ENCODE measurements at places on chromosomes 13 and 19.
A peak's percentile ranks its signal among the peaks of the same experiment; 100 is the strongest.

DNA sequence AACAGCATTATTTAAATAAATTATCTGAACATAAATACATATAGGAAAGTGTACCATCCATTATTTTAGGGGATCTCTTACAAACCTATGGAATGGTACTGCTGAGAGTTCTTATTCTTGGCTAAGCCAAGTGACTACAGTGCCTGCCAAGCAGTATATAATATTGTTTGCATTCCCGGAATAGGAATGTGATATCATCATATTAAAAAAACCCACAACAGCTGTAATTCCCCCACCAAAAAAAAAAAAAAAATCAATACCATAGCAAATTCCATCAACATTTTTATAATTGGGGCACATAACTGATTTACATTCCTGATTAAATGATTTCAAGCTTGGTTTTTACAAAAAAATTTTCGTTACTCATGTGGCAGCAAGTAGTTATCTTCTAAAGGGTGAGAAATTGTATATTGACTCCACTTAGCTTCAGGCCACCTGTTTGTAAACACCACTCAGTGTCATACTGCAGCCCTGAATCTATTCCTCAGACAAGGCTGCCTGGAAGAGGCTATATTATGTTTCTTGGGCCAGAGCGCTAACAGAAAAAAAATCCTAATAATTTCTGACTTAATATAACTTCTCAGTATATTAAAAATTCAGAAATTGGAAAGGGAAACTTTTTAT is 278.1 kb downstream of the DNAJC15 start:
- no peak for DNase-seq

DNA sequence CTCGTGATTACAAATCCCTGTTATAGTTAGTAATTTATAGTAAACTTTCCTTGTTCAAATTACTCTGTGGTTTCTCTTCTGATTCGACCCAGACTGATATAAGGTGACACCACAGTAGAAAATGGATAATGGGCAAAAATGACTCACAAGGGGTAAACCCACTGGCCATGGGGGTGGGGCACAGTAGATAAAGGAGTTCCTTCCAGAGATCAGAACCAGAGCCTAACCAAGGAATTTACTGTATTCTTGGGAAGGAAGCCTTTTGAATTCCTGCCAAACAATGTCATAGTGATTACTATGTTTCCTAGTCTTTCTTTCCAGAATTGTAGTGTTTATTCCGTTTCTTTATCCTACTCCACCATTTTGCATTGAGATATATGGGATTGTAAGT is 21.9 kb downstream of the MIR17HG start:
- DNase-seq = no peak

DNA sequence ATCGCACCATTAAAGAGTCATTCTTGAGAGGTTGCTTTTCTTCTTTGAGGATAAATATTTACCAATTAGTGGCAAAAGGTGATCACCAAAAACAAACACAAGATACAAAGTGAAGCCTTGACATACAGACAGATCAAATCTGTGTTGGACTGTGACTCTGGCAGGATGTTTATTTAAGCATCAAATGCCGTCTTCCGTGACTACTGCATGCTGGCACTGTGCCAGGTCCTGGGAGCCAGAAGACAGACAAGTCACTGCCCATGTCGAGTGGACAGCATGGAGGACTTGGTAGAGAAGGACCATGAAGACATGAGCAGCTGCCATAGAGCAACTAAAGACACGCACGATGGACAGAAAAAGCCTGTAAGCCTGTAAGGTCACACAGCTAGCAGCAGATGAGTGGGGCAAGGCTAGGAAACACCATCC is 92.8 kb upstream of the FARP1 start:
- no peak for DNase-seq

- no peak for DNase-seq
Observed at GRCh38 chr19:49727217-49728030, 35.7 kb downstream of the TSKS start.

- no peak for DNase-seq
Observed at GRCh38 chr19:19475015-19475765, 40.2 kb downstream of the TSSK6 start.

DNA sequence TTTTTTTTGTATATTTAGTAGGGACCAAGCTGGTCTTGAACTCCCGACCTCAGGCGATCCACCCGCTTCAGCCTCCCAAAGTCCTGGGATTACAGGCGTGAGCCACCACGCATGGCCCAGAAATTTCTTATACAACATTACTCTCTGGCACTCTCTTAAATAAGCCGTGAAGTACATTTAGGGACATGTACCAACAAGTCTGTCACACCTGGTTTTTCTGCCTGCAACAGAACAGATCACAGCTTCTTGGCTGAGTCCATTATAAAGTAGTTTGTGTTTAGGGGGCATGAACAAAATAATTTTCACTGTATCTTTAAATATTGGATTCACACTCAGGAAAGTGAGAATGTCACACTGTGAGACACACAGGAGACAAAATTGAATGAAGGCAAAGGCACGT is 1567.3 kb downstream of the SLITRK5 start:
- no peak for DNase-seq

DNA sequence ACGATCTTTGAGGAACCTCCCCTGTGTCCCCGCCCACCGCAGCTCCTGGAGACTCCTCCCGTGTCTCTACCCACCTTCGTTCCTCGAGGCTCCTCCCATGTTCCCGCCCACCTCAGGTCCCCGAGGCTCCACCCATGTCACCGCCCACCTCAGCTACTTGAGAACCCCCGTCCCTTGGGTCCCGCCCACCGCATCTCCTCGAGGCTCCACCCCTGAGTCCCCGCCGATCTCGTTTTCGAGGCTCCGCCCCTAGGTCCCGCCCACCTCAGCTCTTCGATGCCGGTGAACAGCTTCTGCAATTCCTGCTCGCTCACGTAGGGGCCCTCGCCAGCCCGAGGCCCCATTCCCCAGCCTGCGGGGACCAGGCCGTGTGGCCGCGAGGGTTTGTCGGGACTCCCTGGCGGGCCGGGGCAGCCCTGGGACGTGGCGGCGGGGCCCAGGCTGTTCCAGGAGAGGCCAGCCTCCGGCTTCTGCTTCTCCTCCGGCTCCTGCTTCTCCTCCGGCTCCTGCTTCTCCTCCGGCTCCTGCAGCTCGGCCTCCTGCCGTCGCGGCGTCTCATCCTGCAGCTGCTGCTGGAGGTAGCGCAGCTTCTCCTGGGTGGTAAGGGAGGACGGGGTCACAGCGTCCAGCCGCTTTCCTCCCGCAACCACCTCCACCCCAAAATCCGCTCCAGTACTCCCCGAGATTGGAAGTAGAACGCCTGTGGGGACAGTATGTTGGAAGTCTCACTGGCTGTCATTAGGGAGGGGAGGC is 16.7 kb downstream of the TSKS start:
- DNase-seq = no peak

GRCh38 chr13:98484289-98485219 is 92.4 kb downstream of the STK24 start:
- DNase-seq = peak; percentile 71

DNA sequence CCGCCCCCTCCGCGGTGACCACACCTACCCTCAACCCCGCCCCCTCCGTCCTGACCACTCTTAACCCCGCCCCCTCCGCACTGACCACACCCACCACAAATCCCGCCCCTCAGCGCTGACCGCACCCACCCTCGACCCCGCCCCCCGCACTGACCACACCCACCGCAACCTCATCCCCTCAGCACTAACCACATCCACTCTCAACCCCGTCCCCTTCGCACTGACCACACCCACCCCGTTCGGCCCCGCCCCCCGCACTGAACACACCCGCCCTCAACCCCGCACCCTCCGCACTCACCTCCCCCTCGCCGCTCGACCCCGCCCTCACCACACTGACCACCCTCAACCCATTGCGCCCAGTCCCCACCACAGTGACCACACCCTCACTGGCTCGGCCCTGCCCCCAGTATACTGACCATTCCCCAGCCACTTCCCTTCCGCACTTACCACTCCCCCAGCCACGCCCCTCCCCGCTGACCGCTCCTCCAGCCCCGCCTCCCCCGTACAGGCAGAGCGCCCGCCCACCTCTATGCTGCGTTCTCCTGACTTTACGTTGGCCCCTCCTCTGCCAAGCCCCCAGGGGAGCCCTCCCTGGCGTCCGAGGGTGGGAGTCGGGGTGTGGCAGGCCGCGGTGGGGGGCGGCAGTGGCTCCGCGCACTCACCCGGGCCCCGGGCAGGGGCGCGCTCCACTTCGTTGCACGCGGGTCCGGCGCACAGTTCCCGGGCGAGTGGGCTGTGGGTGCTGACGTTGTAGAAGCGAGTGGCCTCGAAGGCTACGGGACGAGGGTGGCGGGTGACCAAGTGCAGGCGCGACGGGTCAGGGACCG is 8.4 kb downstream of the F2RL3 start:
- DNase-seq = peak; percentile 40

DNA sequence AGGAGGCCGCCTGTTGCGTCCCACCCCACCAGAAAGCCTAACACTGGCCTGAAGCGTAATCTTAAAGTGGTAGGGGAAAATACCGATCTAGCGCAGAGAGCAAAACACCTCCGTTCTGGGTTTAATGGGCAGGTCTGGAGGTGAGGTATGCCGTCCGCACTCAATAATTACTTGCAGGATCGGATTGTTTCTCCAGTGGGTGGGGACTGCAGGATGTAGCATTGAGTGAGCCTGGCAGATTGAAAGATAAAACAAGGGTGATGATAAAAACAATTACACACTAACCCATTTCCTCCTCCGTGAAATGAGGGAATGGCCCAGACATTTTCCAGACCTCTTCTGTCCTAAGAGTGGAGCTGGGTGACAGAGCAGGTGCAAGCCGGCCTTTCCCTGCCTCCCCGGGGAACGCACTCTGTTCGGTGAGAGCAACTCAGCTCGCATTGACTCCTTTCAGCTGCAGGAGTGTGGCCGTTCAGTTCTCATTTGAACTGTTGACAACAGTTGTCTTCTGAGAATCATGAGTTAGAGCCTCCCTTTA is 110.2 kb upstream of the DOCK9 start:
- DNase-seq = peak; percentile 2

- no peak for DNase-seq
Observed at GRCh38 chr13:102903659-102904407, 58.0 kb downstream of the ERCC5 start.

- no peak for DNase-seq
Observed at GRCh38 chr13:44752164-44752563, 176.0 kb upstream of the TSC22D1 start.

GRCh38 chr19:45911291-45911690 is 3.3 kb downstream of the NANOS2 start:
- DNase-seq = no peak

DNA sequence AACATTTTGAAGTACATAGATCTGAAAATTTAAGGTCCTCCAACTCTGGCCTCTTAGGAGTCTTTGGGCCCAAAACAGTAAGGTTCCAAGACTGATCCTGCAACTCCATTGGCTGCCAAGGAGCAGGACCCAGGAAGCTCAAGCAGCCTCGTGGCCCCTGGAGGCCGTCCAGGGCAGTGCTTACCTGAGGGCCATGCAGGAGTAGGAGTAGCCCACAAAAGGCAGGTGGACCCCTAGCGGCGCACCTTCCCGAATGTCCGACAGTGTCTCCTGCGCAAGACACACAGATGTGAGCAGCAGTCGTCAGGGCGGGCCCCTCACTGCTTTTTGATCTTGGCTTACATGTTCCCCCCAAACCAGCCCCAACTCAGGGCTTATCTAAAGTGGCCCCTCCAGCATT is 5.7 kb upstream of the SIX5 start:
- no peak for DNase-seq

DNA sequence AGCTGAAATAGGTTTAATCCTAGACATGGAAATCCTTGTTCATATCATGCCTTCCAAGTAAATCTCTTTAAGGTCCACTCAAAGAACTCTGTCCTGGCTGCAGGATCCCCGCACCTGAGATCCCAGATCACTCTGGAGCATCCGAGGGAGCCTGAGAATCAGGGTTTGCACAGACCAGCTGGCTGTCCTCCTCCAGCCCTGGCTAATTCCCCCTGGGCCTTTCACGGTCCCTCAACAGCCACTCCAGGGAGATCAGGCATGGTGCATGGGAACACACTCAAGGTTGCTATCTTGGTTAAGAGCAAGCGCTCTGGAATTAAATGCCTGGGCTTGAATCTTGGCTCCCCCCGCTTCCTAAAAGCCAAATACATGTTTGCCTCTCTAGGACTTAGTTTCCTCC is 130.8 kb downstream of the IRS2 start:
- DNase-seq = no peak

DNA sequence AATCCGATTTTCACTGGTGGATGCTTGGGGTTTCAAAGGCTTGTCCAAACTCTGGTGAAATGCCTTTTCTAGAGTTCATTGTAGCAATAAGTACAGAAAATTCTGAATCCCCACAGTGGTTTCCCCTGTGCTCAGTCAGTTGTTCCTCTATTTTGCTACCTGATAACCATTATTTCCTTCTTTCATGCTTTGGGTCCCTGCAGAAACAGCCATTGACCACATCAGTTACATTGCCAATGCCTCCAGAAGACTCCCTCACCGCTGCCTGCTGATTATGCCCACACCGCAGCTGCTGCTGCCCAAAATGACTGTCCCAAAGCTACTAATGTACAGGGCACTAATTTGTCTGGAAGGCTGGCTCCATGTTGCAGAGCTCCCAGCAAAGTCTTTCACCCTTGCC is 517.3 kb downstream of the KLF12 start:
- no peak for DNase-seq

- no peak for DNase-seq
Observed at GRCh38 chr13:40269086-40269485, 397.4 kb downstream of the FOXO1 start.

- DNase-seq = peak; percentile 19
Observed at GRCh38 chr19:51450730-51451307, 7.4 kb downstream of the SIGLEC8 start.

GRCh38 chr13:34750078-34750931 is 191.8 kb upstream of the NBEA start:
- DNase-seq = no peak
